ENCODE measurements at places on chromosomes 11 and 22.
A peak's percentile ranks its signal among the peaks of the same experiment; 100 is the strongest.

- DNase-seq: no peak
Observed at GRCh38 chr11:110631551-110631950, 80.7 kb downstream of the ARHGAP20 start.

DNA sequence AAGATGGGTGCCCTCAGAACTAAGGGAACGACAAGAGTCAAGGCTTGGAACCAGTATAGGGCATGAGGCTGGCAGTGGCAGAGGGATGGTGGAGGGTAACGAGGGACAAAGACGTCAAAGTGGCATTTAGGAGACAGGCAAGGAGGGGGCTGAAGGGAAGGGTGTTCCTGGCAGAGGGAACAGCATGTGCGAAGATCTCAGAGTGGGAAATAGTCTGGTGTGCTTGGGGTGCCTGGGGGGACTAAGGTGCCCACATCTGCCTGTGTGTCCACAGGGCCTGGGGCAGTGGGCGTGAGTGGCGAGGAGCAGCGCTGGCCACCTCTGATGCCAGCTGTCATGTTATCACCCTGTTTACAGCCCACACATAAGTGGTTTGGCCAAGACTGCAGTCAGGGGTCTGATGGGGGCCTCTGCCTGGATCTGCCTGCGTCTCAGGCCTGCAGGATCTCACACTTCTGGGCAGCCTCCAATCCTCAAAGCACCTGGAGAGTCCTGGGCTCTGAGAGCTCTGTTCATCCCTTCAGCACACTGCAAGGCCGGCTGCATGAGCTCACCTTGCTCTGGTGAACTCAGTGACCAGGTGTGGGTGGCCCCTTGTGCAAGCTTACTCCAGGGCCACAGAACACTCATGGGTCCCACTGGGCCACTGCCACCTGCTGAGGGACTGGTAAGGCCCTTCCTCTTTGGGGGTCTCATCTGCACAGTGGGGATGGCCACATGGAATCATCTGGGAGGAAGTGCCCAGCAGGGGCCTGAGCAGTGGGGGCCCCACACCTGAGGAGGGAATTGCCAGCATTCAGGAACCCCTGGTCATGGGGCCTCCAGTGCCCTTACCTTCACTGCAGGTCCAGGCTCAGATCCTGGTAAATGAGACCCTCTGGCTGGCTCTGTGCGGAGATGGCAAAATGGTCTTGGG, 89.7 kb upstream of the SHISAL1 start:
- DNase-seq: no peak

GRCh38 chr11:45247433-45247832, 38.7 kb downstream of the SYT13 start:
- peak; percentile 73 for DNase-seq

GRCh38 chr22:46047841-46048595, 71.1 kb upstream of the WNT7B start:
- no peak for DNase-seq

- no peak for DNase-seq
Observed at GRCh38 chr22:22487869-22488597, 20.5 kb downstream of the ZNF280B start.

Measured in NCI-H446 treated with DMSO at 0.1 percent for 48 hours (cell line).